ENCODE measurements at places on chromosomes 2 and 18.

- peak; percentile 55 for DNase-seq
Measured at GRCh38 chr2:120396861-120397811, 51.2 kb downstream of the INHBB start.

GRCh38 chr2:241070811-241071676, 31.0 kb downstream of the MTERF4 start:
- no peak for DNase-seq

DNA sequence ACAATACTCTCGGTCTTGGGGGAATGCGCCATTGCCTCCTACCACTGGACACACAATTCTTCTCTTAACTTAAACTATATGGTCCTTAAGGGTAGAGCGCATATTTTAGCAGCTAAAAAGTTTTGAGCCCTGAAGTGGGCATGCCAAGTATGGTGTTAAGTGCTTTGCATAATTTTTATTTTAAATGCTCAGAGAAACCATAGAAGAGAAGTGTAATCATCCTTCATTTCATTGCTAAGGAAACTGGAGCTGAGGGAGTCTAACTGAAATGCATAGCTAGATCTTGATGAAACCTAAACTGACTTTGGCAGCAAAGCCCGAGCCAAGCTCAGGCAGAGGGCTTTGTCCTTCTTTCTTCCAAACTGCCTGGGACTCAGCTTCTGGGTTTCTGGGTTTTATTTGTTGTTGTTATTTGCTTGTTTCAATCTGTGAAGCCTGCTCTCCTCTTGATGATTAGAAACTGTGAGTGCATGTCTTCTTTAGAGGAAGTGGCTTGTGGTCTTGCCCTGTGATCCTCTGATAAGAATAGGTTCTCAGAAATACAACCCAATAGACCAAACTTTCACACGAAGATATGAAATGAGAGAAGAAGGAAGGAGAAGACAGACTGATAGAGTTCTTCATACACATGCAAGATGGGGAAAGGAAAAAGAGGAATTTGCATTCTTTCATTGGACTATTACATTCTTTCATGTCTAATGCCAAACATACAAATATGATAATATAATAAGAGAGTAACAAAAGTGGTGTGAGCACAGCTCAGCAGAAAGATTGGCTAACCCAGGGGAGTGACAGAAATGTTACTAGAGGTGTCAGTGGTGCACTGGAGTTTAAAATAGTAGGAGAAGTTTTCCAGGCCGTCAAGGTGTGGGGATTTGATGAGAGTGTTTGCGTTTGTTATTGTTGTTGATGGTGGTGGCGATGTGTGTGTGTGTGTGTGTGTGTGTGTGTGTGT, 7.5 kb upstream of the RNF144A start:
- DNase-seq: no peak

DNA sequence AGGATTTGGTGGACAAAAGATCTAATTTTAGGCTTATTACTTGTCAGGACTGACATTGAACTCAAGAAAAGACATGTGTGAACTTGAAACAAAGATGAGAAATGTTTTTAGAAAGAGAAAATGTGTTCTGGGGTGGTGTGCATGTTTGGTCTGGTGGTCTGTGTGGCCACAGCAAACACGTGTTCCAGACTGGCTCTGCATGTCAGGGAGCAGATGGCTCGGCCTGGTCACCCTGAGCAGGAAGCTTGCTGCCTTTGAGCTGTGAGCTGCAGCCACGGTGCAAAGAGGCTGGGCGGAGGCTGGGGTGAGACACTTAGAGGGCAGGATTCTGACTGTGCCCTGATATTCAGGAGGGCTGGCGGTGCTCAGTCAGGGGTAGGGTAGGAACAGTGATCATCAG, 186.1 kb downstream of the CTIF start:
- no peak for DNase-seq

- DNase-seq: no peak
Measured at GRCh38 chr2:120314690-120315366, 31.1 kb upstream of the INHBB start.

DNA sequence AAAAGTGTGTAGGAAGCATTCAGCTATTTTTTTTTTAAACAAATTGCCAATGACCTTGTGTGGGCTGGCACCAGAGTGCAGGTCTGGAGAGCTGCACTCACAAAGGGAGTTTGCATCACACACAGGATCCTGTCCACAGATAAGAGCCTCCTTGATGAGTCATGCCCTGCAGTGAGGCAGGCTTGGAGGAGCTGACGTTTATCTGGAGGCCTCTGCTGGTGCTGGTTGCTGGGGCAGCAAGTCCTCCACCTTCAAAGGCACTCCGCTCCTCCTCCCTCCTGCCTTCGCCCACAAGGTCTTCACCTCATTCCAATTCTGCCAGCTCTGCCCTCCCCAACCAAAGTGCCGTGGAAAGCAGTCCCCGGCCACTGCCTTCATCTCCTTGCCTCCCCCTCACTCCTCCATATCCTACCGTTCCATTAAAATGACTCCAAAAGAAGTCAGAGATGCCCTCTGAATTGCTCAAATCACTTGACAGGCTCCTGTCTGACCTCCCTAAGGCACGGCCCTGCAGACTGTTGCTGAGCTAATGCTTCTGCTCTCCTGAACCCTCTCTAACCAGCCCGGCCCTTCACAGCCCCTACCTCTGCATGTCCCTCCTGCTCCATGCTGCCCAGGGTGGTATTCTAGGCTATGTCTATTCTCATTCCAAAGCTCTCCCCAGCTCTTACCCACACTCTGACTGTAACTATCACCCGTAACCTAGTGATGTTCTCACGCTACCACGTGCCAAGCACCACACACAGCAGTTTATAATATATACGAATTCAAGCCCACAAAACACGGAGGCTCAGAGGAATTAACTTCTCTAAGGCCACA, 30.9 kb downstream of the LONRF2 start:
- DNase-seq: no peak

DNA sequence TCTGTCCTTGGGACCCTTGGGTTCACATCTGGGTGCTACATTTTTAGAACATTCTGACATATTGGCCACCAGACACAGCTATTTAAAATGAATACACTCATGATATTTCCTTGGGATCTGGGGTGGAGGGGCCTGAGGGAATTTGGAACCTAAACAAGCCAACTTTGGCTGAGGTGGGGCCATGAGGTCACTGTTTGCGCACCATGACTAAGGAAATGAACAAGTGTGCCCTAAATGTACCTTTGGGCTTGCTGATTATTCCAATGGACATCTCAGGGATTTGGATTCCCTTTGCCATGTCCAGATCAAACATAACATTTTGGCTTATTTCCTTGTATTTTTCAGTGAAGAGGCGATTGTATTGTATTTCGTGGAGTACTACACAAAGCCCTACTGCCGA, 80.5 kb upstream of the SEC11C start:
- no peak for DNase-seq

GRCh38 chr2:85170938-85171475, 37.8 kb downstream of the TCF7L1 start:
- DNase-seq: no peak

- DNase-seq: no peak
Measured at GRCh38 chr18:39434223-39434920, 1868.8 kb upstream of the CELF4 start.

DNA sequence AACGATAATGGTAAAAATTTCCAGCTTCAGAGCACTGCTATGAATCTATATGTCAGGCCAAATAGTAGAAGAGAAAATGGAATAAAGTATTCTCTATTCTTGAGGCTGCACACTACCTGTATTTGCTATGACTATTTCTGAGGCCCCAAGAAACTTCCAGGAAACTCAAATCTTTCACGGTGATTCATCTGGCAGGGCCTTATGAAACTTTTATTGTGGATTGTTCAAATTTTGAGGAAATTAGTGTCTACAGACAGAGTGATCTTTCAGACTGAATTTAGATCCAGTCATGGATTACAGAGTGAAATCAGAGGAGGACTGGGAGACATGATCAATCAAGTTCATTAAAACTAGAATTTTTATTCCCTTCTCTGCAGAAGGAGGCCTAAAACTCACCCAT, 4.1 kb upstream of the VSNL1 start:
- DNase-seq: no peak

GRCh38 chr2:71830497-71831192, 317.0 kb downstream of the CYP26B1 start:
- no peak for DNase-seq

DNA sequence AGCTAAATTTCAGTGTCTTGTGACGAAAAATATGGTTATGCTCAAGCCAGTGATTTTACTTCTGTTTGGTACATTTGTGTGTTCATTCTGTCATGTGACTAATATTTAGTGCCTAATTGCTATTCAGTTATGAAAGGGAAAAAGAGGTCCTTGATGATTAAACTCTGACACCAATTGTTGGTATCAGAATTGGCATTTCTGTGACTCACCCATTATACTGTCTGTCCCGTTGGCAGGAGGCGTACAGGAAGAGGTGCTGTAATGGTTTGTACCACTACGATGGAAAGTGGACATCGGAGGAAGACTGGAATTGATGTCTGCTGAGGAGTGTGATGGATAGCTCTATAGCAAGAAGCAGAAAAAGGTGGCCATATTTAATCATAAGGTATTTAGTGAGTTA, 310.4 kb upstream of the CCDC68 start:
- DNase-seq: no peak

Data from ascending aorta (tissue), 2 donors.